Activated CD4-positive, alpha-beta T cell treated with anti-CD3 and anti-CD28 coated beads, Interleukin-2, amount 50 U/mL, for 4 hours (primary cell): ENCODE measurements at places on chromosomes 7 and 10.

DNA sequence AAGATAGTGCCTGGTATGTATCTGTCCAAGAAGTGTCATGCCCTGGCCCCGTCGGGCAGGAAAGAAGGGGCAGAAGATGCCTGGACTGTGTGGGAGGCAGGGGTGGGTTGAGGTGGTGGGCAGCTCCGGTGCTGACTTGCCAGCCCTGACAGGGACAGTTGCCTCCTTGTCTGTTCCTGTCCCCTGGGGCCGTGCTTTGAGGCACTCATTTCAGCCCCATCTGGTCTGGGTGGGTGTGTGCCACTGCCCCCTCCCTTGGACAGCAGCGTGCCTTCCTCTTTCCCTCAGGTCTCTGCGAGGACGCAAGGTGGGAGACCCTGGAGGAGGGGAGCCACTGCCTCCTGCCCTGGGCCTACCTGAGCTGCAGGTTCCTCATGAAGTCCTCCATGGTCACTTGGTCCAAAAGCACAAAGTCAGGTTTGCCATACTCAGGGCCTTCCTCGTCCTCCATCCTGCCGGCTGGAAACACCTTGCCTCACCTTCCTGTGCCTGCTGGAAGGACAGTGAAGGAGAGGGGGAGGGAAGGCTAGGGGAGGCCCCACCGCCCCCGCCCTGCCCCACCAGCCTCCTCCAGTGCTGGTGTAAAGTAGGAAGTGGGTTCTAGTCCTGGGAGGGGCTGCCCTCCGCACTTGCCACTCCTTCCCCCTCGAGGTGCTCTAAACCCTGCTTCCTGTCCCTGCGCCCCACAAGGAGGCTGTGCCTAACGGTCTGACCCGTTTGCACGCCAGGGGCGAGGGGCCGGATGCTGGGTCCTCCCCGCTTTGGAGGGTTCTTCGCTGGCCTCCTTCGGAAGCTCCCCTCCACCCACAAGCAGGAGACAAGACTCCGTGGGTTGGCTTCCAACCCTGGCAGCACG is at the start of gene MYO1G:
TSS of gene MYO1G (minus strand) at position 505 of the 856 bp plus-strand sequence. CDS start at position 451, 54 bp downstream.
- DNase-seq = peak; percentile 70

- no peak for DNase-seq
These were observed 8.2 kb downstream of the GSAP start for GRCh38 chr7:77407906-77408305.

DNA sequence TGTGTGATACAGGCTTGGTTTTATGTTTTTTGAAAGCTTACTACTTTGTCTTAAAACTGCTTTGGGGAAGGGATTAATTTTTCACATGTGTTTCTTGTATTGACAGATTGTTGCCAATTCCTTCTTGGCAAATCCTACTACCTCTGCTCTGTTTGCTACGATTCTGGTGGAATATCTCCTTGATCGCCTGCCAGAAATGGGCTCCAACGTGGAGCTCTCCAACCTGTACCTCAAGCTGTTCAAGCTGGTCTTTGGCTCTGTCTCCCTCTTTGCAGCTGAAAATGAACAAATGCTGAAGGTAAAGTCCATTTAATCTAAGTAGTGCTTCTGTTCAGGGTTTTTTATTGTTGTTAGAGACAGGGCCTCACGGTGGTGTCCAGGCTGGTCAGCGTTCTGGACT is 33.6 kb downstream of the TRRAP start:
- DNase-seq = no peak

DNA sequence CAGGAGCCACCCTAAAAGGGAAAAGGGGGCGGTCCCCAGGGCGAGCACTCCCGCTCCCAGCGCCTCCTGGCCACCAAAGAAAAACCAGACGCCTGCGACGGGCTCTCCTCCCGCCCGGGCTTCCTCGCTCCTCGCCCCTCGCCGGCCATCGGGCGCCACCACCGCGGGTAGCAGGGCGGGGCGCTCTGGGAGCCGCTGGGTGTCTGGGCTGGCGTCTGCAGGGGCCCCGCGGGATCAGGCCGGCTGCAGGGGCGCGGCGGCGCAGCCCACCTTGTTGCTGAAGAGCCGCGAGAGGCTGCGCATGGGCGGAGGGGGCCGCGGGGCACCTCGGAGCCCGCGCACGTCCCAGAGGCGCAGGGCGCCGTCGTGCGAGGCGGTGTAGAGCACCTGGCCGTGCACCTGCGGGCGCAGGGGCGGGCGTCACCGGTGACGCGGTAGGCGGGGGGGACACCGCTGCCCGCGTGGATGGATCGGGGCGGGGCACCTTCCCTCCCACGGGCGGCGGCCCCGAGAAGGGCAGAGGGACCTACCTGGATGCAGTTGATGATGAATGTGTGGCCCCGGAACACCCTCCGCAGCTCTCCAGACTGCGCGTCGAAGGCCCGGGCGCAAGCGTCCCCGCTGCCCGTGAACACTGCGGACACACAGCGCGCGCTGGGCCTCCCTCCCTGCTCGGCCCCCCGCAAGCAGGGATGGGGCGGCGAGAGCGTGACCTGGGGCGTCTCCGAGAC is 28.3 kb downstream of the WDR86 start:
- DNase-seq = peak; percentile 44

- no peak for DNase-seq
These were observed 569.4 kb upstream of the STEAP1 start for GRCh38 chr7:89584896-89585295.

- no peak for DNase-seq
These were observed 342.7 kb downstream of the LRMDA start for GRCh38 chr10:75773813-75774782.

DNA sequence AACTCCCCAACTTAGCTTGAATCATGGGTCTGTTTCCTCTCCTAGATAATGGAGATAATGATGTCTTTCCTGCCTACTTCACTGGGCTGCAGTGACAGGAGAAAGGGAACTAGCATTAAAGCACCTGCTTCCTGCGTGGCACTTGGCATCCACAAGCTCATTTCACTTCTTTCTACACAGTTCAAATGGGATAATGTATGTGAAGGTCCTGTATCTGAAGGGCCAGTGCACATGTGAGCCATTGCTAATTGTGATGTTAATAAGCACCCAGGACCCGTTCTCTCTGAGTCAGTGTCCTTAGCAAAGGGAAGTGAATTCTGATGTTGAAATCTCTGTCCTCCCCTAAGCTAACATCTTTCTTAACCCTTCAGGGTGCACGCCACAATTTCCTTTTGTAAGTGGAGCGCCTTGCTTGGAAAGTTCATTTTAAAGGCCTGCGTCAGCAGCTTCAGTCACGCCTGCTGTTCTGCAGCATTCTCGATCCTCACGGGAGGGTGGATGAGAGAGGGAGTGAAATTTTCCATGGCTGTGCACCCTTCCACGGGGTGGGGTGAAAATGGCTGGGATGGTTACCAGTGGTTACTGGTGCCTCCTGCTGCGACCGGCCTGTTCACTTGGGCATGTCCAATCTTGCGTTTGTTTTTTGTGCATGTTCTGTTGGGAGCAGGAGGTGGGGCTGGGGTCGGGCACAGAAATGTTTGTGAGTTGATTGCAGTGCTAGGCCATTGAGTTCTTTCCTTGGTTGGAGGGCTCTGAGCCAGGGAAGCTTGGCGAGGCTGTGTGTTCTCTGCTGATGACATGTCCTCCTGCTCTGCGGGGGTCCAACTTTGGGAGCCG is 59.2 kb downstream of the HK1 start:
- DNase-seq = no peak

DNA sequence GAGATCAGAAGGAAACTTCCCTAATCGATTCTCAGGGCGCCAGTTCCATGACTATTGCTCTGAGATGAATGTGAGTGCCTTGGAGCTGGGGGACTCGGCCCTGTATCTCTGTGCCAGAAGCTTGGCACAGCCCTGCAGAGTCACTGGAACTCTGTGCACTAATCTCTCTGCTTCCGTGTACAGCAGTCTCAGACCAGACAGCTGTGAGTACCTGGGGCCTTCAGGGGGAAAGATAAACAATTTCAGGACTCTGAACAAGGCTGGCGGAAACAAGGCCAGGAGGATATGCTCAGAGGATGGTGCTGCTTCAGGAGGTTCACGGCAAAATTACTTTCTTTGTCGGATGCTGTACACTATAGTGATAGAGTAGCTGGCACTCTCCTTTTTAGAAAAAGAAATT is 131.7 kb upstream of the PRSS58 start:
- no peak for DNase-seq

- DNase-seq = no peak
These were observed 4.0 kb upstream of the ARMS2 start for GRCh38 chr10:122450353-122450990.

DNA sequence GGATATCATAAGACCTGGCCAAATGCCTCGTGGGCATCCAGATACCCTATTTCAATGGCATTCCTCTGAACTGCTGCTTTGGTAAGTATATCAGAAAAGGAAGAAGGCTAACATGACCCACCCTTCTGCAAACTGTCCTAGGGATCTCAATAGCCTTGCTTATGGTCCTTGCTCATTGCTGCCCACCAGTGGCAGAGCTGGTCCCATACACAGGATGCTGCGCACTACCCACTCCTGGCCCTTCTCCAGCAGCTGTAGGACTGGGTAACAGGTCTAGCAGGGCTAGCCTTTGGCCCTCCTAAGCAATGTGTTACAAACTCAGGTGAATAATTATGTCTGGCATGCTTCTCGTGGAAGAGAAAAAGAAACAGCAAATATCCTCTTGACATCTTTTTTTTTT is 72.5 kb downstream of the C10orf90 start:
- DNase-seq = no peak
